ENCODE measurements at places on chromosomes 7 and 10. TPM values are rescaled to one million over a fixed set of nuclear protein-coding genes. Genes with fewer than 3 reads are reported as not detected.

DNA sequence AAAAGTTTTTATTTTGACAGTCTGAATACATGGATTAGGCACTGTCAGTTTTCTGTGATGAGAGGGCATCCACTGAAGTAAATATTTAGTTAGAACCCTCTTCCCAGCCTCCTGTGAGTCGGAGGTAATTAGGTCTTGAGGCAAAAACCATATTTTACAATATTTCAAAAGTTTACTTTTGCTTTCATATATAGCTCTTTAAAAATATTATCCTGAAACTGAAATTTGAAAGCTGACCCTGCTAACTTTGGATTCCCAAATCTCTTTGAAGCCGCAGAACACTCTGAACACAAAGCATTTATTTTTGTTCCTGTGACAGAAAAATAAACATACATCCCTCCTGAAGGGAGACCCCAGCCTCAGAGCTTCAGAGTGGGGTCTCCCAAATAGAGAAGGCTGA is 317.4 kb downstream of the KIF20B start:
- no peak for DNase-seq

- DNase-seq, result no peak
These were observed 36.8 kb upstream of the CDC14C start for GRCh38 chr7:48887500-48887899.

DNA sequence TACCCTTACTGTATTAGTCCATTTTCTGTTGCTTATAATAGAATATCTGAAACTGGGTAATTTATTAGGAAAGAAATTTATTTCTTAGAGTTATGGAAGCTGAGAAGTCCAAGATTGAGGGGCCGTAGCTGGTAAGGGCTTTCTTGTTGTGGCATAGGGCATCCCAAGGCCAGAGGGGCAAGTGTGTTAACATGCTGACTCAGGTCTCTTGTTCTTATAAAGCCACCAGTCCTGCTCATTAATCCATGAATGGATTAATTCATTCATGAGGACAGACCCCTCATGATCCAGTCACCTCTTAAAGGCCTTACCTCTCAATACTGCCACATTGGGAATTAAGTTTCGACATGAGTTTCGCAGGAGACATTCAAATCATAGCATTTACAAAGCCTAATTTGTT is 2.4 kb downstream of the ARMC10 start:
- no peak for DNase-seq

DNA sequence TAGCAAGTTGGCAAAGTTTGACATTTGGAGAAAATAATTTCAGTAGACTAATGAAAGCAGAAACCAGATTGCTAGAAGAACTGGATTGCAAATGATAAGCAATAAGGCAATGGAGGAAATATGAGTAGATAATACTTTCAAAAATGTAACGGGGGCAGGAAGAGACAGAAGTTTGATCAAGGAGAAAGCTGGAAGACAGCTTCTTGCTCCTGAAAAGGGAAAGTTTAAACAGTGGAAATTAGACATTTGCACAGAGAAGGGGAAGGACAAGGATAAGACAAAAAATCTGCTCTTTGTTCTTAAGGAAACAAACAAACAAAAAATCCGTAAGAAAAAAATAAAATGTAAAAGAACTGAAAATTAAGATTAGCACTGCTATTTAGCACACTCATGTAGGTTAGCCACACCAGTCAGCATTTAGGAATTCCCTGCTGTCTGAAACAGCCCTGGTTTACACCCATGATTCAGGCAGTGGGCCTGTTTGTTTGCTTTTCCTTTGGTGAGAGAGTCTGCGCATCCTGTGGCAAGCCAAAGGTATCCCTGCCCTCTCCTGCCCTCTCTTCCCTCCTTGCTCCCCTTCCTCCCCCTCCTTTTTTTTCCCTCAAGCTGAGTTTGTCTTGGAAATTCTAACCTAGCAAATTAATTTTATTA is 104.3 kb upstream of the CAV2 start:
- no peak for DNase-seq

DNA sequence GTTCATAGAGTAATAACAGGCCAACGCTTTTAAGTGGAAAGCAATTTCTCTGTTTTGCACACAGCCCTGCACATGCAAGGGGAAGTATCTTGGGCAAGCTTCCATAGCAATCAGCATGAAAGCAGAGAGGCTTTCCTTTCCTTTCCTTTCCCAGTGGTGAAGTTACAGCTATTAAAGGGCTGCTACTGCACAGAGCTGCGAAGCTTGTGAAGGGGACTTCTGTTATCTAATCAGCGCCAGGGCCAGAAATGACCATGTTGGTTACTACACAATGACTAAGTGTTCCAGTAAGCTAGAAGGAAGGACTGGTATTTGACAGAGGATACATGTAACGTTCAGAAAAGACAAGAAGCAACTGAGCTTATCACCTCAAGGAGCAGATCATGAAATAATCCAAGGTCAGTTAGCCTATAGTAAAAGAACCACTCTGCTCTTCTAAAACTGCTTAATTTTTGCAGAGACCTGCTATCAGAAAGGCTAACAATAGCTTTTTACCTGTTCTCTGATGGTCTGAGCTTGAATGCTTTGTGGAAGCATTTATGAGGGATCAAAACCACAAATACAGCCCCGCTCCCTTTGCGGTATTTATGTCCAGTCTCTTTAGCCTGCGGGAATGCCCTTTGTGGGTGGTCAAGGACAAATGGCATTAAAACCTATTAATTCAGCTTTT is 45.9 kb downstream of the SGMS1 start:
- no peak for DNase-seq

- no peak for DNase-seq
These were observed 132.6 kb upstream of the ZEB1 start for GRCh38 chr10:31186225-31187000.

DNA sequence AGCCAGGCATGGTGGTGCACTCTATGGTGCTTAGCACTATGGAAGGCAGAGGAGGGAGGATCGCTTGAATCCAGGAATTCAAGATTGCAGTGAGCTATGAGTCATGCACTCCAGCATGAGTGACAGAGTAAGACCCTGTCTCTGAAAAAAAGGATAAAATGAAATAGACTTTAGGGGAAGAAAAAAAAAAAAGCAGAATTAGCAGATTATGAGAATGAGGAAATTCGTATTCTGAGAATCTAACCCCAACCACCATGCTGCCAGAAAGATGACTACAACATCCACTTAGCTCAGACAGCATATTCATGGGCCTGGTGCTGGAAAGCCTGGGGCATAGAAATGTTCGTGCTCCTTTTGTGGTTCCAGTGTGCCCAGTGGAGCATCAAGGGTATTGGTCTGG is 63.3 kb downstream of the TMEM26 start:
- DNase-seq, result no peak

The TMEM178B gene
- total RNA-seq, result 0.65 TPM

The TAC1 gene
- 1.8 TPM for total RNA-seq

The CABCOCO1 gene
- not detected for total RNA-seq

The CALCR gene
- 0.50 TPM for total RNA-seq

The AFAP1L2 gene
- 18.8 TPM for total RNA-seq

The CRYGN gene
- not detected for total RNA-seq
